Mesenteric fat pad (tissue), 1 donor: ENCODE measurements at places on chromosomes 5 and 9. TPM values are rescaled to one million over a fixed set of nuclear protein-coding genes. Genes with fewer than 3 reads are reported as not detected.

DNA sequence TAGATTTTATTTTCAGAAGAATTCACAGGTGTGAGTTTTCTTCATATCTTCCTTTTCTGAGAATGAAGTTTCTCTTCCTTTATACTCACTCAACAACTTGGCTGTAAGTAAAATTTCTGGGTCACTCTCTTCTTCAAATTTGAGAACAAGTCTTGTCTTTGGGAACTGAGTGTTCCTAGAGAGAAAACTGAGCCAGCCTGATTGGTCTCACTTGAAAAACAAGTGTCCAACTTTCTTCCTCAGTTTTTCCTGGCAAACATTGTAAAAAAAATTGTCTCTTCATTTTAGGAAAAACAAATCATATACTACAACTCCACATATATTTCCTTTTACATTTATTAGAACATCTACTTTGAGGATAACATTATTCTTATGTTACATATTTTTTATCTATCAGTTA lies 156.1 kb upstream of the GHR start:
- DNase-seq, result no peak

DNA sequence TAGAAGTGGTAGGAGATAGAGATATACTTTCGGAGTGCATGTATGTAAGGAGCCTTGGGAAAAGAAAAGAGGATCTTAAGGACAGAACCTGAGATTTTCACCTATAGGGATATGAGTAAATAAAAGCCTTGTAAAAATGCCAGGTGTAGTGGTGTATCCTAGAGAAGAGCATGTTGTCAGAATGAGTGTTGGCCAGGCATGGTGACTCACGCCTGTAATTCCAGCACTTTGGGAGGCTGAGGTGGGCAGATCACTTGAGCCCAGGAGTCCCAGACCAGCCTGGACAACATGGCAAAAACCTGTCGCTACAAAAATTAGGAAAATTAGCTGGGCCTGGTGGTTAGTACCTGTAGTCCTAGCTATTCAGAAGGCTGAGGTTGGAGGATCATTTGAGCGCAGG lies 76.0 kb downstream of the IPO11 start:
- no peak for DNase-seq

Gene C5orf52
- not detected for total RNA-seq

GRCh38 chr9:17487467-17487866 lies 91.4 kb upstream of the SH3GL2 start:
- no peak for DNase-seq

Gene PPP3R2
- total RNA-seq, result not detected

Gene SCGB3A2
- total RNA-seq, result not detected

- DNase-seq, result no peak
Observed at GRCh38 chr5:135434591-135435466, 12.3 kb downstream of the DCANP1 start.

DNA sequence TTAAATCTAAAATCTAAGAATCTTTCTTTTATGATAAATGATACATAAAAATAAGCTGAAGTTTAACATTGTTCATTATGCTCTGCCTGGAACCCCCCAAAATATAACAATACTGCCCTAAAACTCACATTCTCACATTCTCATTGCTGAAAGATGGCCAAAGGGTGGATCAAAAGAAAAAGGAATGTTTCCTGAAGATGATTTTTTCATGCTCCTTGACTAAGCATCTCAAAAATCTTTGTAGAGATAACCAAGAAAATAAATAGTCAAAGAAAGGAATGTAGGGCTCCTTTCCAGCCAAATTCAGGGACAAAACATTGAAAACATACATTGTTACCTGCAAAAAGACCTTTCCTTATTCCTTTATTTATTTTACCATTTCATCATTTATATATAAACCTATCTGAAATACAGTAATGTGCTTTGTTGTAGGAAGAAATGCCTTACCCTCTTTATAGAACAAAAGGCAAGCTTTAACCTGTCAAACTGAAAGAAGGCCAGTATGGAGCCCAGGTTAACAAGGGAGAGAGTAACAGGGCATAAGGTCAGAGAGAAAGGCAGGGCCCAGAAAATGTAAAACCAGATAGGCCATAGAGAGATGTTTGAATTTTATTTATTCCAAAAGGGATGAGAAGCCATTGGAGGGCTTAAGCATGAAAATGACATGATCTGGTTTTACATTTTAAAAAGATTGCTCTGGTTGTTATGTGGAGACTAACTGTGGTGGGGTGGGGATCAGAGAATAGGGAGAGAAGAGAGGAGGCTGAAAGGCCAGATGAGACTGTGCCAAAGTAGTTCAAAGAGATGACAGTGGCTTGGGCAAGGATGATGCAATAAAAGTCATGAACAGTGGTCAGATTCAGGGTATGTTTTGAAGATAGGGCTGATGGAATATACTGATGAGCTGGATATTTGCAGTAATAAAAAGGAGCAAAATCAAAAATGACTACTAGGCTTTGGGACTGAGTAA lies 37.3 kb upstream of the CDK5RAP2 start:
- DNase-seq, result no peak

DNA sequence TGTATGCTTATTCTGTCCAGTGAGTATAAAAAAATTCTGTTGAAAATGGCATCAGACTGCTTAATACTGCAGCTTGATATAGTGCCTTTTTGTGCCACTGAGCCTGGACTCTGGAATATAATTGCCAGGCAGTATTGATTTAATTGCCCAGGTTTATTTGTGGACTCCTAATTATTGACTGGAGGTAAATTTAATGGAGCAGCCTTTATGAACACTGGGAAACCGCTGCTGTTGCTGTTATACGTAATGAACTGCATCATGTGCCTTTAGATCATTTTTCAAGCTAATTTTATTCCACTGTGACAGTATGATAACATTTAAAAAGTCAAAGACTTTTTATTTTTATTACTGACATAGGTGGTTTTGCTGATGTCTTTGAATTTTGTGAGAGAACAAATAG lies 90.2 kb upstream of the SH3GL2 start:
- DNase-seq, result no peak

DNA sequence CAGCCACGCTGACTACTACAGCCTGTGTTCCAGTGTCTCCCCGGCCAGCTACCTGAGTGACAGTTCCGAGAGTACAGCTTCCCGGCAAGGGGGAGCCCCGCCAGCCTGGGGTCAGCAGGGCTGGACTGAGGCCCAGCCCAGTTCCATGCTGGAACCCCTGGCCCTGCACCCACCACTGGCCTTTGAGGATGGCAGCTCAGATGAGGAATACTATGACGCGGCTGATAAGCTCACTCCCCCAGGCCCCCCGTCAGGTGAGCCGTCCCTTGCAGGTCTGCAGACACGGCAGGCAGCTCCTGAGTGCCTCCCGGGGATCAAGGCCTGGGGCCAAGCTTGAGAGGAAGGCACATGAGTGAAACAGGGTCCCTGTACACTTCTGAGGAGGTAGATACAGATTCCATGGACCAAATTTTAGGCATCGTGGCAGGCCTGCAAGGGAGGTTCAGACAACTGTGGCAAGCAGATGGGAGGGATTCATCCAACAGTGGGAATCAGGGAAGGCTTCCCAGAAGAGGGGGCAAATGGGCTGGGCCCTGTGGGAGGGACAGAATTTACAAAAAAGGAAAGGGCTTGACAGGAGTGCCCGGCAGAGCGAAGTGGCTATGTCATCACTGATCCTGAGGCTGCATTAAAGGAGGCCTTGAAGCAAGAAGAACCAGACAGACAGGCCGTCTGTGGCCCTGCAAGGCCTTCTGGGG lies 12.8 kb upstream of the TRMT10B start:
- DNase-seq, result no peak

DNA sequence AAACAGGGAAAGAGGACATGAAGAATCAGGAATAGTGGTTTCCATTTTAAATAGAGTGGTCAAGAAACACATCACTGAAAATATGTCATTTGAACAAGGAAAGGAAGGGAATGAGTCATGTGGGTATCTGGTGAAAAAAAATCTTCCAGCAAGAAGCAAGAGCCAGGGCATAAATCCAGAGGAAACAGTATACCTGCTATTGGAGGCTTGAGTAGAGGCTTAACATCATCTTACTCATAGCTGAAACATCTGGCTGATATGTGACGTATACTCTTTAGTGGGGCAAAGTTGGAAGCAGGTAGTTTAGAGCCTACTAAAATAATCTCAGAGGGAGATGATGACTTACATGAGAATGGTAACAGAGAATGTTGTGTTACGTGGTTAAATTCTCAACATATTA lies 517.2 kb downstream of the CAAP1 start:
- DNase-seq, result no peak

- no peak for DNase-seq
Observed at GRCh38 chr5:93407454-93407853, 173.6 kb downstream of the NR2F1-AS1 start.

DNA sequence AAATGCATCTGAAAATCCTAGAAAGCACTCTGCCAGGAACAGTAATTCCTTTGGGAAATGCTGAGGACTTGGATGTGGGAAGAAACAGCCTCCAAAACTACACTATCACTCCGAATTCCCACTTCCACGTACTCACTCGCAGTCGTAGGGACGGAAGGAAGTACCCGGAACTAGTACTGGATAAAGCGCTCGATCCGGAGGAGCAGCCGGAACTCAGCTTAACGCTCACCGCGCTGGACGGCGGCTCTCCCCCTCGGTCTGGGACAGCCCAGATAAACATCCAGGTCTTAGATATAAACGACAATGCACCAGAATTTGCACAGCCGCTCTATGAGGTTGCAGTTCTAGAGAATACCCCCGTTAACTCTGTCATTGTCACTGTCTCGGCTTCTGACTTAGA lies 786 bp downstream of the PCDHB3 start:
- no peak for DNase-seq
